ENCODE measurements at places on chromosomes 1 and 21.

DNA sequence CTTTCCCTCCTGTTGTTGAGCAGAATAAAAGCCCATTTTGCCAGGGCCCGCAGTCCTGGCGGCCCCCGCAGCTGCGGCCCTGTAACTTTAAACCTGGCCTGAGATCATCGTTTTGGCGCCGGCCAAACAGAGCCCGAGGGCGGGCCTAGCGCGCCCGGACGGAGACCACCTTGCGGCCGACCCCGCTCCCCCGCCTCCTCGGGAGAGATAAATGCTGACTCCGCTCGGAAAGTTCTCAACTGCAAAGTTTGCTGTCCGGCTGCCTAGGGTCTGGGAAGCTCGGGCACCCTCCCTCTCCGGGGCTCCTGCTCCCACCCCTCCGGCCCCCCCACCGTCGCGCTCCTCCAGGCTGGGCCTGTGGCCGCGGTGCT is at the start of gene PDPN:
Gene PDPN (plus strand): TSS at position 238 of the 371 bp plus-strand sequence. CDS start 202 bp downstream, outside the sequence.
- DNase-seq, result peak; percentile 47

DNA sequence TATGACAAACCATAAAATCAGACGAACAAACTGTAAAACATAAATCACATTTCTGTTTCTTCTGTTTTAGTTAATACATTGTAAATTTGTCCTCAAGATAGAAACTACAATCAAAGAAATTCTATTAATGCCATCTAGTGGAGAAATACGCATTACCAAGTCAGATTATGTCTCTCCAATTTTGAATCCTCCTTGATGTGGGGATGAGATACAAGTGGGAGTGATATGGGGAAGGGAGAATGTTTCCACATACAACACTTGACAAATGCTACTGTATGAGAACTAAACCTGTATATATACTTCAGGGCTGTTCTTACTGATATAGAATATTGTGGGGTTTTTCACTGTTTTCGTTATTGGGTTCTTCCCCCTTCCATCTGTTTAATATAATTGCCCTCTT is 2.6 kb downstream of the HFM1 start:
- DNase-seq, result no peak

DNA sequence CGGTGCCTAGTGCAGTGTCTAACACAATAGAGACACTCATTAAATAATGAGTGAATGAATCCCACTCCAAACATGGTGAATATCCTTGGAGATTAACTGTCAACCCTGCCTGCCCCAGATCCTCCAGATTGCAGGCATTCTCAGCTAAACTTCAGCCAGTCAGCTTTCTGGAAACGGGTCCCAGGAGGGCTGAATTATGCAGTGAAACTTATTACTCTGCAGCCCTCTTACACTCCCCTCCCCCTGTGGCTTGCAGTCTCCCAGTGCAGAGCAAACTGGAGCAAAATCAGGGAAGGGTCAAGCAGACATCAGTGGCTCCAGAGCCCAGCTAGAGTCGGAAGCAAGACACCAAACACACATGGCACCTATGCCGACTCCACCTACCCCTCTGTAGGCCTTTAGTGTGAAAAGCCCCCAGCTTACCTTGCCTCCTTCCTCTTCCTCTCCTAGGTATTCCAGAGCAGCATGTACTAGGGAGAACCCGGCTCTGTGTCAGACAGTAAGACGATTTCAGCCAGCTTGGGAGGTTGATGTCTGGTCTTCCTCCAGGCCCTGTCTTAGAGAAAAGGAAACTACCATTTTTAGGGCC is 6.5 kb upstream of the RGS16 start:
- no peak for DNase-seq

DNA sequence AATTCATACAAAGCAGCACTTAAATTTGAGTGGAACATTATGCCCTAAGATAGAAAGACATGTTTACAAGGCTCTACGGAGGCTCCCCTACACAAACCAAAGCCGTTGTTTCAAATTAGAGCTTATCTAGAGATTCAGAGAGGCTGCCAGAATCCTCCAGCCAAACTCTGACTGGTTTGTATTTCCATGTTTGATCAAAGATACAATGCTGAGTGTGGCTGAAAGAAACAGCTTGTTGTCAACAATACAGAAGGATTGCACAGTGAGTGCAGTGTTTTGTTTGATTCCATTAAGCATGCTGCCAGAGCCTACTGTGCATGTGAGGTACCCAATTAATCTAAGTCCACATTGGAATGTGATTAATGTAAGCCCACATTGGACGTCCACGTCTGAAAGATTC is 402.7 kb downstream of the DISC1 start:
- no peak for DNase-seq

GRCh38 chr1:68373173-68373572 is 76.6 kb downstream of the RPE65 start:
- DNase-seq, result no peak

DNA sequence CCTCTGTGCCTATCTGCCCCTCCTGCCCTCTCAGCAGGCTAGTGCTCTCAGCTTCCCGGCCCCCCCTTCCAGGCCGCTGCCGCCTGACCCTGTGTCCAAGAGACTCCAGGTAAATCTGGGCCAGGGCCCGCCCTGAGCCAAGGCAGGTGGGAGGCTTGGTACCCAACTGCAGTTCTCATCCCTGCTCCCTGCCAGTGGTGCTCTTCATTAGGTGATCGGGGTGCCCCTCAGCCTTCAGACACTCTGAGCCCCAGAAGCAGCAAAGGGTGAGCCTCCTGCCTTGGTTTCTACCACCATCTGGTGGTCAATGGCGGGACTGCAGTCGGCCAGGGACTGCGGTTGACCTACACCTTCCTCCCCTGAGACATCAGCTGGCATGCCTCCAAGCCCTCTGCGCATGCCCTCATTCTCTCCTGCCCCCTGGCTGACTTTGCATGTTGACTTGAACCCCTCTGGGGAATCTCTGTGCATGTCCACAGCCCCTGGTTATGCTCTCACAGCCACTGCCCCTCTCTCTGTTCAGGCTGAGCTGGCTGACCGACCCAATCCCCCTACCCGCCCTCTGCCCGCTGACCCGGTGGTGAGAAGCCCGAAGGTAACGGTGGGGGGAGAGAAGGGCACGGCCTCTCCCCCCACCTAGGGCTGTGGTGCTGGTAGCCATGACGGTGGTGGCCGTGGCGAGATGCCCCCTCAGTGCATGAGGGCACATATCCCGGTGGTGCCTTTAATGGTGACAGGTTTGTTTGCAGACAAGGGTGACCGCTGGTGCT is 2.0 kb upstream of the EFNA4 start:
- DNase-seq, result peak; percentile 94

All from endothelial cell (in vitro differentiated cells).